ENCODE measurements at places on chromosomes 3 and 15. TPM values are rescaled to one million over a fixed set of nuclear protein-coding genes. Genes with fewer than 3 reads are reported as not detected.
A peak's percentile ranks its signal among the peaks of the same experiment; 100 is the strongest.

DCBLD2 gene
- polyA plus RNA-seq = 36.8 TPM

GOLGA8G gene
- polyA plus RNA-seq = 0.03 TPM

GBE1 gene
- 9.3 TPM for polyA plus RNA-seq

IGSF11 gene
- polyA plus RNA-seq = 5.8 TPM

HAPLN3 gene
- polyA plus RNA-seq = 7.9 TPM

ANKRD63 gene
- not detected for polyA plus RNA-seq

SEC11A gene
- polyA plus RNA-seq = not detected

CATSPER2 gene
- polyA plus RNA-seq = 5.9 TPM

CFAP44 gene
- polyA plus RNA-seq = 2.8 TPM

SKOR1 gene
- not detected for polyA plus RNA-seq

- no peak for DNase-seq
Measured at GRCh38 chr3:84292128-84292527, 666.7 kb upstream of the CADM2 start.

DNA sequence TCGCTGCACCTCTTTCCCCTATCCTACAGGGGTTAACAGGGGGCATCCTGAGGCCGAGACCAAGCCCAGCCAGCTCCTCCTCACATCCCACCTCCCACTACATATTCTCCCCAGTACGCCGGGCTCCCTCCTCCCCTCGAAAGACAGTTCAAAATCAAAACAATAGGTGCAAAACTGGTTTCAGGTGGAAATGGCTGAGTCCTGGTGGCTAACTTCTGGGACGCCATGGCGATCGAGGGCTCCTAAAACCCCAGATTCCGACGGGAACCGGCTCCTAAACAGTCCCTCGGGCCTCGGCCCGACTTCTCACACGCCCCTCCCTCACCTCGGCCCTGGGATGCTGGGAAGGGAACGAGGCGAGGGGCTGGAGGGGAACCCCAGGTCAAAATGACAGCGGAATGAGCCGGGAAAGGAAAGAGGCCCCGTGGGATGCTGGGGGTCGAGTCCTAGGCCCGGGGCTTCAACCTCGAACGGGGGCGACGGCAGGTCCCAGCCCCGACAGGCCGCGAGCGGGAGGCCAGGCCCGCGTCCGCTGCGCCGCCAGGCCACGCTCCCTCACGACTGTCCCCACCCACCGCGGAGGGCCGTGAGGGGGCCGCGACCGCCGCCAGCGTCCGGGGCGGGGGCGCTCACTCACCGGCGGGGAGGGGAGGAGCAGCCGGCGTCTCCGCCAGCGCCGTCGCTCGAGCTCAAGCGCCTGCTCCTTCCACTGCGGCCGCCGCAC, 492 bp downstream of the TMCC1 start:
- peak; percentile 61 for DNase-seq

DNA sequence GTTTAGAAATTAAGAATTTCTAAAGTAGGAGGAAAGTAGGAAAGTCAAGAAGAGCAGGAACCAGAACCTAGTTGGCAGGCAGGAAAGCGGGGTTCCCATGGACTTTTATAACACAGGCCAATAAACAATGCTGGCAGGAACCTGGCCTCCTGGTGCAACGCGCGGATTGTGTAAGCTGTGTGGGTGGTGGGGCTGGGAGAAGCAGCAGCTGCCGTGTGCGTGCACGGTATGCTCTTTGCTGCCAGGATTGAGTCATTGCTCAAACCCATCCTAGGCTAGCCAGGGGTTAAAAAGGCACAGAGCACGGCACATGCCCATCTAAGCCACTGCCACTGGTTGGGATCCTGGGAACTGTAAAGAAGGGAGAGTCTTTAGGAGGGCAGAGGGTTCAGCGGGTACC, 209.9 kb upstream of the RGMA start:
- no peak for DNase-seq

DNA sequence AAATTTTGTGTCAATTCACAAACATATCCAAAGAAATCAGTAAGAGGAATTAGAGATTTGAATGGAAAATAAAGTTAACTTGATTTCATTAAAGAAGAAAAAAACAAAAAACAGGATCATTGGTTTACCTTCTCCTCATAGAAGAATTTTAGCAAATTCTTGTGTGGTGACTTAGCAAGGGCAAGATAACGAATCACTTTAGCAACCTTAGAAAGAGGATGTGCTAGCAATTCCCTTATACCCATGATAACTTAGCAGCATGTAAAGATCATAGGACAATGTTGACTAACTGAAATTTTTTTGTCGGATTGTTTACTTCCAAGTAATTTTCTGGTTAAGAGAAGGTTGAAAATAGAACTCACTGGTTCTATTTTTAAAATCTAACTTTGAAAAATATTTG, 609.3 kb downstream of the GBE1 start:
- DNase-seq = no peak

DNA sequence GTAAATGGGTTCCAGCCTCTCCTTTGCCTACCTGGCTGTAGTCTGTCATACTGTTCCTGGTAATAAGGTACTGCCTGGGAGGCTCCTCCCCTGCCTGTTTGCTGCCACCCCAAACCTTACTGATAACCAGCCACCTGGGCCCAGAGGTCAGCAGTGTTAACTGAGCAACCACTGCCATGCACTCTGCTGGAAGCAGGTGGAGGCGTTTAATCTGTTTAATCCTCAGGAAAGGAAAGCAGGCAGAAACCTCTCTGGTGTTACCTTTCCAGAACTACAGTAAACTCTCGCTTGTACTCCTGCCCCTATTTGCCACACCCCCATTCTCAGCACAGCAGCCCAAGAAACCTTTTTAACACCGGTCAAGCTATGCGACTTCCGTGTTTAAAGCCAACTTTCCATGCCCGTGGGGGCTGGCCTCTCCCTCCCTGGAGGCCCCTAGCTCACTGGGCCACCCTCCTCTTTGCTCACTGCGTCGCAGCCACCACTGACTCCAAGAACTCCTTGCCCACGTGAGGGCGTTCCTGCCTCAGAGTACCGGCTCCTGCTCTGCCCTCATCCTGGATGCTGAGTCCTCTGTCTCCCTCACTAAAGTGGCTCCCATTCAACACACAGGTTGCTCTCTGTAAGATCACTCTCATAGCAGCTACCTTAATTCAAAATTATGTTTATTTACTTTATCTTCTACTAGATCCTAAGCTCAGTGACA, 8.3 kb downstream of the BDH1 start:
- DNase-seq = no peak

GRCh38 chr3:157104928-157105652, 54.9 kb downstream of the CCNL1 start:
- no peak for DNase-seq

DNA sequence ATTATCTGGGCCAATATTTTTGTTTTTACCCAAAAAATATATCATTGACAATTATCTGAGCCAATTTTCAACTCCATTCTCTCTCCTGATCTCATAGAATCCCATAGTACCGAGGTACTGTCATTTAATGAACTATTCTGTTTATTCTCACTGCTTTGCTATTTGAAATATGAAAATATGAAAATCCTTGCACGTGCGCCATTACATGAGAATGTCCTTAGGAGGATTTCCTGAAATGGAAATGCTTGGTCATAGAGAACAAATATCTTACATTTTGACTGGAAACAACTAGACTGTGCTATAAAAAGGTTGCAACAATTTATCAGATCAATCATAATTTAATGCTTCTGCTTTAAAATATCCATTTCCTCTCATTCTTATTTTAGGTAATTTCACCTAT, 18.3 kb downstream of the FRMD4B start:
- no peak for DNase-seq

- no peak for DNase-seq
Measured at GRCh38 chr15:75098404-75098803, 75.0 kb downstream of the PPCDC start.

- DNase-seq = no peak
Measured at GRCh38 chr3:193301433-193301832, 60.4 kb downstream of the PLAAT1 start.

DNA sequence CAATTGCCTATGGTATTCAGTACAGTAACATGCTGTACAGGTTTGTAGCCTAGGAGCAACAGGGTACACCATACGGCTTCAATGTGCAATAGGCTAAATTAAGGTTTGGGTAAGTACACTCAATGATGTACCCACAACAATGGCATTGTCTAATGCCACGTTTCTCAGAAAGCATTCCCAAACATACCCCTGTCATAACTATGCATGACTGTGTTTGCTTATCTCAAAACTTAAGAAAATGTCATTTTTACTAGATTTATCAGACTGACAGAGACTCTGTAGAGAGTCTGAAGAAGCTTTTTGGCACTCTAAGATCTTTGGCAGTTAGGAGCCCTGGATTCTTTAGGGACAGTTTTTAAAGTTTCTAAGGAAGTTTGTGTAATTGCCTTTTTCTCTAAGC, 59.9 kb downstream of the MECOM start:
- no peak for DNase-seq

DNA sequence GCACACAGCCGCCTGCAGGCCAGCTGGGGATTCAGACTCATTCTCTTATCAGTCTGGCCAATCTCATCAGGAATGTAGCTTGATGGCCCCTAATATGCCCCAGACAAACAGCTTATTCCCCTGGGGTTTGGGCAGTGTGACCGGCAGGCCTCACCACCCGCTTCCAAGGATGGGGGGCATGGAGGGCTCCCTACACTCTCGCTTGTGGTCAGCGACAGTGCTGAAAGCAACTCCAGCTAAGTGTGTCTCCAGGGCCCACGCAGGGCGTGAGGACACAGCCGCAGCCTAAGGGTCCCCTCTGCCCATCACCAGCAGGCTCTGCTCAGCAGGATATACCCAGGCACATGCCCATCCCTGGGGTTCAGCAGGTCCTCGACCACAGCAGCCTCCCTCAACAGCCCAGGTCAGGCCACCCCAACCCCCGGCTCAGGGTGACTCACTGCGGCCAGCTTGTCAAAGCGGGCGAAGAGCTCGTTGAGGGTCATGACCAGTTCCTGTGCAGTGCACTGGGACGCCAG, 116.7 kb downstream of the ADCY5 start:
- no peak for DNase-seq

DNA sequence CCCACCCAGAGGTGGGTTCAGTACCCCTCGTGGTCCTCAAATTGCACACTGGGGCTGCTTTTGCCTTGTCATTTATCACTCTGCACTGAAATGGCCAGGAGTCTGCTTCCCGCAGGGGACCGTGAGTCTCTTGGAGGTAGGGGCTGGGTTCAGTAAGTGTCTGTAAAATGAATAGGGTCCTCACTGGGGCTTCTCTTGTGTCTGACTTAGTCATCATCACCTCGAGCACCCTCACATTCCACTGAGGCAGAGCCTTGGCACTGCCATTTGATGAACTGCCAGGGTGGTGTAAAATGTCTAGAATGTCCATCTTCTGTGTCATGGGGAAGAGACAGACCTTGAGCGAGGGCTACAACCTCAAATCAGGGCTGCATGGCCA, 61.0 kb upstream of the RYK start:
- no peak for DNase-seq

DNA sequence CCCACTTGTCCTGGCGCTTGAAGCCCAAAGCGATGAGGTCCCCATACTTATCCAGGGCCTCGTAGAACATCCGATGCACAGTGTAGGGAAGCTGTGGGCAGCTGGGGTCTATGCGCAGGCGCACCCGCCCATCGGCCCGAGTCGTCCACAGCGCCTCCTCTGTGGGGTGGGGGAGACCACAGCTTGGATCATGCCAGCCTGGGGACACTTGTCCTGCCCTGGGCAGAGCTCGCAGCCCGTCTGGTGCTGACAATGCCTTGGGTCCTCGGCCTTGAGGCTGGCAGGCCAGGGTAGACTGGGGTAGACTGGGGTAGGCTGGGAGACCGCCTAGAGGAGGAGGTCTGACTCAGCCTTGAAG, 39.8 kb downstream of the ACSBG1 start:
- no peak for DNase-seq

Data from muscle of arm (tissue), 14 donors.